ENCODE measurements at places on chromosomes 7 and 10. TPM values are rescaled to one million over a fixed set of nuclear protein-coding genes. Genes with fewer than 3 reads are reported as not detected.

The EMX2 gene
- not detected for total RNA-seq

The COL17A1 gene
- 0.90 TPM for total RNA-seq

The LRRD1 gene
- total RNA-seq = under 0.01 TPM

The WDFY4 gene
- total RNA-seq = 0.25 TPM

The HUS1 gene
- total RNA-seq = 8.9 TPM

The UNC5B gene
- 18.1 TPM for total RNA-seq

The PRTFDC1 gene
- 9.4 TPM for total RNA-seq

The FAM107B gene
- total RNA-seq = 66.4 TPM

Data from dermis microvascular lymphatic vessel endothelial cell (primary cell).